ENCODE measurements at places on chromosomes 2 and 18.

- no peak for DNase-seq
Observed at GRCh38 chr2:147311058-147311430, 533.8 kb upstream of the ACVR2A start.

GRCh38 chr2:142914507-142915313, 37.2 kb downstream of the KYNU start:
- no peak for DNase-seq

DNA sequence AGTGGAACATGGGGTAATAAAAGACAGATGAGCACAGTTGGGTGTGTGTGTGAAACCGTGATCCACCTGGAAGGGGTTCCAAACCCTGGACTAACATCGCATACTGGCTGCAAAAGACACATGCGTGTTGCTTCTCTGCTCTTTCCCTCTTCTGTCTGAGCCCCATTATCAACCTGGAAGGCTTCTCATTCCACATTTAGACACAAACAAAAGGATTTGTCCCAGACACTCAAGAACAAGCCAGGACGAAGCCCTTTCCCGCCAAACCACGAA, 7.0 kb upstream of the SP9 start:
- no peak for DNase-seq

DNA sequence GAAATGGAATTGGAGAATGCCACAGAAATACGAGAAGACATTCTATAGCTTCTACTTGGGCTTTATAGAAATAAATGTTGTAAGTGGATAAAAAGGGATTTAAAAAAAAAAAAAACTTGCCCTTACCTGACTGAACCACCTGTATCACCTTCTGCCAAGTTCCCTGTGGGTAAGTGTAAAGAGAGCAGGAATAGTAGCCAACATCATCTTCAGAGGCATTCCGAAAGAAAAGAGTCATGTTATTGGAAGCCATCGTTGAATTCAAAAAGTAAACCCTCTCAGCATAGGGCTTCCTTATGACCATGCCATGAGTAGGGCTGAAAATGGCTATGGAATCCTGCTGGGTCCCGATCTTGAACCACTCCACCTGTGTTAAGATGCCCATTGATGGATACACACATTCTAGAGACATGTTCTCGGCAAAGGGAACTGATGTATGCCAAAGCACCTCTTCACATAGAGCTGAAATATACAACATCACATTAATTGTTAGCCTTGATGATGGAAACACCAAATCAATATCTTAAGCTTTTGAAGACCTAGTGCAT, 991 bp downstream of the CD226 start:
- no peak for DNase-seq
